Panc1 (cell line): ENCODE measurements at places on chromosomes 11 and 22. TPM values are rescaled to one million over a fixed set of nuclear protein-coding genes. Genes with fewer than 3 reads are reported as not detected.

Gene CLCF1
- 9.3 TPM for total RNA-seq

DNA sequence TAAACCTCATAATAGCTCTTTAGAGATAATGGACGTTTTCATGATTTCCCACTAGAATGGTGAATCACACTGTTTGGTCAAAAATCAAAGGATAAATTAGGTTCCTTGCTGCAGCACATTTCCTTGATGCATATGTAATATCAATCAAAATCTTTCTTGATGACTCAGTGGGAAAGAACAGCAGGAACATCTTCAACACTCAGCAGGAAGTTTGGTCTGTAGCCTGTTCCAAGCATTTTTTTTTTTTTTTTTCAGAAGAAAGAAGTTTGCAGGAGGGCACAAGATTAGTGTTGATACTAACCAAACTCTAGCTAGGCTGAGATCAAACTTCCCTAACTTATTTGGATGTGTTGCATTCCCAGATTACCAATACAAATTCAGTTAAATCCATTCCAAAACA is 1529.8 kb downstream of the FAM181B start:
- no peak for DNase-seq

- no peak for DNase-seq
These were observed 223.5 kb upstream of the BLID start for GRCh38 chr11:122339436-122340060.

- DNase-seq, result no peak
These were observed 3.2 kb downstream of the AMOTL1 start for GRCh38 chr11:94771390-94771789.

DNA sequence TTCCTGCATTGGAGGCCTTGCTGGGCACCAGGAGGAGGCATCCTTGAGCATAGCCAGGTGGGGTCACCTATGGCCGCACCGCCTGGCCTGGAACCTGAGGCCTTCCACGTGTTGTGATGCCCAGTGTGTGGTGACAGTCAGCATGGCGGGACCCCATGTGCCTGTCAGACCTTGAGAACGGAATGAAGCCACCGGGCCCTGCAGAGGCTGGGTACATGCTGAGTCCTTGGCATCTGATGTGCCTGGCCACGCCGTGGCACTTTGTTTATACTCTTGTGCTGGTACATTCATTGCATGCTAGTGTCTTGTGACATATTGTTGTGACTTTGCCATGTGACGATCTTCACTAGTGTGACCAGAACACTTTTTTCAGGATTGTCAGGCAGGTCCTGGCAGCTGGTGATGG is 8.5 kb upstream of the MYO7A start:
- no peak for DNase-seq

DNA sequence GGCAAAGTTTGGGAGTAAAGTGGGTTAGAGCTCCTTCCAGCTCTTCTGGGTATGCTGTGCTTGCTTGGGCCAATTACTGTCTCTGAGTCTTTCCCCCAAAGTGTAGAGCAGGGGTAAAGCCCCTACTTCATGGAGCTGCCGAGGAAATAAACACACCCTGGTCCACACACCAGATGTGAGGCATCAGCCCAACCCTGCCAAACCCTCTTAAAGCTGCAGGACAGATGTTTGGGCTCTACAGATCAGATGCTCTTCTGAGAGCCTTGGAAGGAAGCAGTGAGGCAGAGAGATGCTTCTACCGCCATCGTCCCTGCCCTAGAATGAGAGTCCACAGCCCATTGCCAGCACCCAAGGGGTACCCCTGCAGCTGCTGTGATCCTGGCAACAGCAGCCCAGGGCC is 64.7 kb downstream of the ELFN2 start:
- DNase-seq, result no peak
